ENCODE measurements at places on chromosomes 7 and 10. TPM values are rescaled to one million over a fixed set of nuclear protein-coding genes. Genes with fewer than 3 reads are reported as not detected.

The TMEM273 gene
- total RNA-seq = 8.7 TPM

The MEIG1 gene
- total RNA-seq = not detected

The IPMK gene
- 6.9 TPM for total RNA-seq

The ZNF783 gene
- total RNA-seq = 8.5 TPM

The MINPP1 gene
- total RNA-seq = 21.8 TPM

The ST8SIA6 gene
- total RNA-seq = 2.9 TPM

The TUBB8 gene
- total RNA-seq = not detected

The COL17A1 gene
- total RNA-seq = 130 TPM

The NPY4R gene
- total RNA-seq = not detected

GRCh38 chr7:4819560-4820404 lies 42.0 kb downstream of the PAPOLB start:
- peak; percentile 35 for DNase-seq

DNA sequence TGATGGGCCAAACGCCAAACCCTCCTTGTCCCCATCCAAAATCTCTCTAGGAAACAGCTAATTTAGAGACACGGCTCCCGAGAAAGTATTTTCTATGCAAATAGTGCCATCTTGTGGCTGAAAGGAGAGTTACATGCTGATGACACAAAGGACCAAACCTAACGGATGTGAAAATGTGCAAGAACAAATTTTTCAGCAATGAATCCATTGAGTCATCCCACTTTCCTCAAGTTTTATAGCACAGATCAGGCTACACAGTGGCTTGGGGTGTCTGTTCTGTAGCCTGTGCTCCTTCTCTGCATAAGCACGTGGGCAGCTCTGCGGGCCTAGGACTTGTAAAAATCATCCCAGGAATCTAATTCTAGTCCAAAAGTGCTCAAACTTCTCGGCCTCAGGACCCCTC lies 154.8 kb upstream of the PRR15 start:
- DNase-seq = peak; percentile 93

DNA sequence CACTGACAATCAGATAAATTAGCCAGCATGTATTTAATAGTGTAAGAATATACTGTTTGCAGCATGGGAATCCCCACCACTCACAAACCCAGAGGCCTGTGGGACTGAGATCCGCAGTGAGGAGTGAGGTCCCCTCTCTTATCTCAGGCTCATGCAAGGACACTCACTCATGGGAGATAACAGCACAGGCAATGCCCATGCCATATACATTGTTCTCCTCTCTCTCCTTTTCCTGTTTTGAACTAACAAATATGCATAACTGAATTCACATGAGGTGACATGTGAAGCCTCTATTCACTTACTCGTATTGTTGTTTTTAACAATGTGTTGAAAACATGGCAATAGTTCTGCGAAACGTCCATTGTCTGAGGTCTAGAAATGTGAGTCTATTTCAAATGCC lies 230.5 kb downstream of the ARHGAP21 start:
- DNase-seq = no peak

GRCh38 chr10:3427950-3428354 lies 255.4 kb upstream of the PITRM1 start:
- DNase-seq = peak; percentile 87

DNA sequence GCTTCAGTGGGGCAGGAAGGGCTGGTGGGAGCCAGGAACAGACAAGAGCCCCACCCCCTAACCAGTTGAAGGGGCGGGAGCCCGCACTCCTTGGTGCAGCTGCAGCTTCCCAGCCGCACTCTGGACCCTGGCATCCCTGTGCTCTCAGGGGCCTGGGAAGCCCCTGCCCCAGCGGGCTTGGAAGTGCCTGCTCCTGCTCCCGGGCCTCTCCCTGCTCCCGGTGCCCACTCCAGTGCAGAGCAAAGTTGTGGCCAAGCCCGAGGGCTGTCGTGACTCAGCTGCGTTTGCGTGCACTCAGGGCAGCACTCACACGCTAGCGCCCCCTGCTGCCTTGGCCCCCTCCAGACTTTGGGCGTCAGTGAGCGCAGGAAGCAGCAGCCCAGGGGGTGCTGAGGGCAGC lies 883.8 kb downstream of the LRMDA start:
- no peak for DNase-seq

- no peak for DNase-seq
These were observed 1.4 kb downstream of the HPS1 start for GRCh38 chr10:98445200-98445812.

- peak; percentile 42 for DNase-seq
These were observed 222.8 kb downstream of the GALNT17 start for GRCh38 chr7:71354716-71355115.

- DNase-seq = no peak
These were observed 103.1 kb downstream of the KLF6 start for GRCh38 chr10:3681642-3682554.

DNA sequence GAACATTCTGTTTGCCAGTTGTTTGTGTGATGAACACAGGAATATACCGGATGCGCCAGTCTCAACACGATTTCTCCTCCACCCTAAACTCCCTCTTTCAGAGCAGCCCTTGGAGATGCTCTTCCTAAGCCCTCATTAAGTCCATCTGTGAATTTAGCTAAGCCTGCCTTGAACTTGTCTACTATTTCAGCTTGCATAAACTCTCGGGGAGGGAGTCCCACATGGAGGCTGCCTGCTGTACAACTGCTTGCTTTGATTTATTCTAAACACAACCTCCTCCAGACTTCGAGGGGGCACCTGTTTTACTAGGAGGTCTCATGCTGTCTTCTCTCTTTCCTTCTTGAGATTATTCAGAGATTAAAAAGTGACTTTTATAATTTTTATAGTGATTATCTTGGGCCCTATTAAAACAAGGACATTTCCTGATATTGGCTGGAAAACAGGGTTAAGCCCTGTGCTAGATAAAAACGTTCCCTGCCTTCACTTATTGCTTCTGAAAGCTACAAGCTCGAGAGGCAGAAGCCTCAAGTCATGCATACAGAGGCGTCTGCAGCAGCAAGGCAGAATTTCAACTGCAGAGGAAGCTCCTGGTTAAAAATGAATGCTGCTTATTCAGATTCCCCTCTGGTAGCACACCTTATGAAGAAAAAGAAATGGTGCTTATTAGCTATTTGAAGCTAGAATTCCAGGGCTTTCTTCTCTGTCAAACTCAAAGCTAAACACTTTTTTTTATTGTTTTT lies 174.3 kb downstream of the FANK1 start:
- no peak for DNase-seq

- DNase-seq = no peak
These were observed 37.7 kb upstream of the TOMM7 start for GRCh38 chr7:22860337-22860736.

DNA sequence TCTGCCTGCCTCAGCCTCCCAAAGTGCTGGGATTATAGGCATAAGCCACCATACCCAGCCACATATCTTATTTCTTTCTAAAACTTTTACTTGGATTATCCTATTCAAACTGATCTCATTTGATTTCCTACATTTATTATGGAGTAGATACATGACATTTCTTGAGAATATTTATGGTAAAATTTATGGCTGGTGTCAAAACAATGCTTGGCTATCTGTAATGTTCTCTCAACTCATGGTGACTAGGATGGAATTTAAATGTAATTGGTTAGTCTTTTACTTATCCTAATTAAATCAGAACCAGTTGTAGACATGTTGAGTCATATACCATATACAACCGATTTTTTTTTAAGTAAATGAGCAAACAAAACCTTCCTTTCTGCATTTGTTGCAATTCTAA lies 4.1 kb downstream of the NUP42 start:
- no peak for DNase-seq

DNA sequence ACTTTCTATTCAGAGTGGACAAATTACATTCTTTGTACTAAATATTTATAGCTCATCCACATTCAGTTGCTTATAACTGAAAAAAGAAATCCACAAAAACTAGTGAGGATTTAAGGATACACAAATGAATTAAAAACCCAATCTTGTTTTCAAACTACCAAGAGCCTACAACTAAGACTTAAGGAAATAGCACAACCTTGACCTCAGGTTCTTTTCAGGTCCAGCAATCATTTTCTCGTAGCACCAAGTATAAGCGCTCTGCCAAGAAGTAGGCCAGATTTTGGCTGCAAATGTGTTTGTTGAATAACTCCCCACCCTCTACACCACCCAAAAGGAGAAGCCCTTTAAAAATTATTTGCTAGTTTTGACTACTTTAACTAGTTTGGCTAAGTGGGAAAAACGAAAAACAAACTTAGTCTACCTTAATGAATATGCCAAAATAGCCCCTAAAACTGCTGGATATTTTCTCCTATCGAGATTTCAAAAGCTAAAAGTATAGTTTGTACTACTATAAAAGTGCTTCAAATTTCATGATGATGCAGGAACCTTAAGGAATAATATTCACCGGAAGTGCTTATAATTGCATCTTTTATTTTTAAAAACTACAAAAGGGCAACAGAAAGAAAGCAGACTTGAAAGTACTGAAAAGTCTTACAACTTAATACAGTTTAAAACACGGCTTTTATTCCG lies 2.7 kb upstream of the KMT2E start:
- DNase-seq = peak; percentile 37

GRCh38 chr10:106609470-106610266 lies 554.8 kb downstream of the SORCS1 start:
- DNase-seq = no peak

DNA sequence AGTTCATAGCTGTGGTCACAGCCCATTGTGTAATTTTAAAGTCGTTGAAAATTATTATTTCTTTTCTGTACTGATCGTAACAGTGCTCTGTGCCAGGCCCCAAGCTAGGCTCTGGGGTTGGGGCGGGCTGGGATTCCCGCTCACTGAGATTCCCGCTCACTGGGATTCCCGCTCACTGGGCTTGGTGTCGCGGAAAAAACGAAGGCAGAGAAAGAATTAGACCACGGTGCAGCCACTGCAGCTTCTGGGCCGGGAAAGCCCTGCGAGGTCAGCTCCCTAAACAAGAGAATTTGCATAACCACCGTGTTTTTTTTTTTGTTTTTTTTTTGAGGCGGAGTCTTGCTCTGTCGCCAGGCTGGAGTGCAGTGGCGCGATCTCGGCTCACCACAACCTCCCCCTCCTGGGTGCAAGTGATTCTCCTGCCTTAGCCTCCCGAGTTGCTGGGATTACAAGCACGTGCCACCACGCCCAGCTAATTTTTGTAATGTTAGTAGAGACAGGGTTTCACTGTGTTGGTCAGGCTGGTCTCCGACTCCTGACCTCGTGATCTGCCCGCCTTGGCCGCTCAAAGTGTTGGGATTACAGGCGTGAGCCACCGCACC lies 31.2 kb downstream of the FOXK1 start:
- no peak for DNase-seq

- no peak for DNase-seq
These were observed 33.6 kb downstream of the JMJD1C start for GRCh38 chr10:63431962-63432797.

GRCh38 chr7:105978035-105978434 lies 15.0 kb downstream of the CDHR3 start:
- peak; percentile 31 for DNase-seq

DNA sequence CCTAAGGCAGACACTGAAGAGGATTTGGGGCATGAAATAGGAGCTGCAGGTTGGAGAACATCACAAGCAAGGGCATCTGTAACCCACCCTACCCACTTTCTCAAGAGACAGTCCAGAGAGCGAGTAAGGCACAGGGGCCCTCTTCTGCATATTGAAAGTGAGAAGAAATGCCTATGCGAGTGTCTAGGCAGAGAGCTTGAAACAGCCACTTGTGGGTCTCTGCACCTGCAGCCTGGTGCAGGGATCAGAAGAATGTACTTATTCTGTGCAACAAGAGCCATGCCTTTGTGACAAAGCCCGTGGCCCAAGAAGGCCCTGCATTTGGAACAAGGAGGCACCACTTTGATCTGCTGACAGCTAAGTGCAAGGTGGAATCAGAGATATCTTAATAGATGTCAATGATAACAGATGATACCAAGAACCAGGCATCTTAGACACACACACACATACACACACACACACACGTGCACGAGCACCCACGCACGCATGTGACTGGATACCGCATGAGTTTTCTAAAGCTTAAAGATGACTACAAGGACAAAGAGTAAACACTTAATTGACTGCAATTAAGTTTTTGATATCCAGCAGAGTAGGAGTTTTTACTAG lies 89.3 kb downstream of the NPSR1 start:
- DNase-seq = no peak

DNA sequence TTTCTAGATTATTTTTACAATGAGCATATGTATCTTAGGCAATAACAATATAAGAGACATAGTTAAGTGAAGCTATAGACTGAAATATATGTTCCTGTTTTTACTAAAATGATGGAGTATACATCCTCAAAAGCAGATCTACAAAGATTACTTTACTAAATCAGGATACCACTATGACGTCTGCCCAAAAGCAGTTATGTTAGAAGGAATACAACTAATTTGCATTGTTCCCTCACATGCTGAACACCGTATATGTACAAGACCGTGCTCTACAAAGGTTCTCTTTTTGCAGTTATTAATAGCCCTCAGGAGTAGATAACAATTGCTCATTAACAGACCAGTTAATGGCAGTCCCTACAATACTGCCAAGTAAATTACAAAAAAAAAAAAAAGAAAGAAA lies 137.5 kb downstream of the CD36 start:
- DNase-seq = no peak

DNA sequence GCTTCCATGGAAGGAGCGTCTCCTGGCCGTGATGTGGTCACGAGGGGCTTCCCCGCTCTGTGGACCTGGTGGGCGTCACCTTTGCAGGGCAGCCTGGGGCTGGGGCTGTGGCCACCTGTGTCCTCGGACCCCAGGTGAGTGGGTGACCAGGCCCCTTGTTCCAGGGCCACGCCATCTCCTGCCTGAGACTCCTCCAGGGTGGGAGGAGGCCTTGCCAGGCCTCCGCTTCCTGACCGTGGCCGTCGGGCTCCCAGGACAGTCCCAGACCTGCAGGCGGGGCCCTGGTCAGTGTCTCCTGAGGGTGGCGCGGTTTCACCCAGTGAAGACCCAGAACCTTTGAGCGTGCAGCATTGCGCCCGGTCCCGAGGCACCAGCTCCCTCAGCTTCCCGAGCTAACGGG lies 20.4 kb upstream of the UTF1 start:
- no peak for DNase-seq

GRCh38 chr7:133983685-133984419 lies 143.3 kb upstream of the LRGUK start:
- DNase-seq = peak; percentile 14

GRCh38 chr7:98956469-98956868 lies 78.1 kb downstream of the TRRAP start:
- no peak for DNase-seq

DNA sequence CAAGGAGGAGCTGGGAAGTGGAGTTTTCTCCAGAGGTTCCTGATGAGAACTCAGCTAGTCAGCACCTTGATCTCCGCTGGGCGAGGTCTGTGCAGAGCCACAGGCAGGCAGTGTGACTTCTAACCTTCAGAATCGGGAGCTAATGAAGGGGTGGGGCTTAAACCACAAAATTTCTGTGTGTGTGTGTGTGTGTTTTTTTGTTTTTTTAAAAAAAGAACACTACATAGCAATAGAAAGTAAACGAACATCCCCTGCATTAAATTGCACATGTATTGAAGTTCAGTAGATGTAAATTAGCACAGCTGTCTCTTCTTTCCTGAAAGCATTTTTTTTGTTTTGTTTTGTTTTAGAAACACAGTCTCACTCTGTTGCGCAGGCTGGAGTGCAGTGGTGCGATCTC lies 46.2 kb downstream of the RBM17 start:
- DNase-seq = no peak

- DNase-seq = peak; percentile 93
These were observed 285.1 kb downstream of the ZEB1 start for GRCh38 chr10:31604096-31604495.

- peak; percentile 33 for DNase-seq
These were observed 138.6 kb upstream of the AKR1E2 start for GRCh38 chr10:4687397-4687796.

Measured in tongue (tissue), 3 donors.